ENCODE measurements at places on chromosomes 5 and 9. TPM values are rescaled to one million over a fixed set of nuclear protein-coding genes. Genes with fewer than 3 reads are reported as not detected.

DNA sequence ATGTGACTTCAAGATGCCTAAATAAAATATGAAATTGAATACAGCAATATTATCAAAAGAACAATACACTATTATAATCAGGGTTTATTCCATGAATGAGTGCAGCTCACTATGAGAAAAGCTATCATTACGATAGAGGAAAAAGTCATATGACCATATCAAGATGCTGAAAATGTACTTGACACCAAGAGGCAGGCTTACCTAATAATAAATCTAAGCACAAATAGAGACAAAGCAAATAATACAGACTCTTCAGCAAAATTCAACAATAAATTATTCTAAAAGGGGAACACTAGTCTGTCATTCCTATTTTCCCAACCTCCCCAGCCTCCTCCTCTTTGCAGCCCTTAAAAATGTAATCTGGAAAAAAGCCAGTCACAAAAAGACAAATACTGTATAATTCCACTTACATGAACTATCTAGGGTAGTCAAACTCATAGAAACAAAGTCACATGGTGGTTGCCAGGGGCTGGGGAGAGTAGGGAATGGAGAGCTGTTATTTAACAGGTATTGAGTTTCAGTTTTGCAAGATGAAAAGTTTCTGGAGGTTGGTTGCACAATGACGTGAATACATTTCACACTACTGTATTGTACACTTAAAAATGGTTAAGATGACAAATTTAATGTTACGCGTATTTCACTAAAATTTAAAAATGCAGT is 148.4 kb downstream of the NFIB start:
- no peak for DNase-seq
- no peaks in the 10 kb centered on the region for H3K36me3 ChIP-seq
- H3K4me3 ChIP-seq, result no peak overlapping the region
- H3K4me1 ChIP-seq, result no peaks in the 10 kb centered on the region
- H3K27ac ChIP-seq, result no peak overlapping the region
- no peaks in the 10 kb centered on the region for H3K27me3 ChIP-seq

- no peak overlapping the region for H3K27ac ChIP-seq
- H3K27me3 ChIP-seq, result no peaks in the 10 kb centered on the region
- H3K4me1 ChIP-seq, result no peaks in the 10 kb centered on the region
- no peak overlapping the region for H3K4me3 ChIP-seq
These were observed 8.7 kb upstream of the CDKN2AIPNL start for GRCh38 chr5:134420343-134420742.

- no peak overlapping the region for H3K27ac ChIP-seq
- H3K4me3 ChIP-seq, result no peak overlapping the region
- no peaks in the 10 kb centered on the region for H3K27me3 ChIP-seq
- H3K4me1 ChIP-seq, result no peaks in the 10 kb centered on the region
- no peaks in the 10 kb centered on the region for H3K36me3 ChIP-seq
- DNase-seq, result no peak
These were observed 124.8 kb downstream of the COL23A1 start for GRCh38 chr5:178465228-178465860.

RNF208 gene
- total RNA-seq, result 10.1 TPM

ITK gene
- 319 TPM for total RNA-seq
